ENCODE measurements at places on chromosomes 4 and X.
A peak's percentile ranks its signal among the peaks of the same experiment; 100 is the strongest.

DNA sequence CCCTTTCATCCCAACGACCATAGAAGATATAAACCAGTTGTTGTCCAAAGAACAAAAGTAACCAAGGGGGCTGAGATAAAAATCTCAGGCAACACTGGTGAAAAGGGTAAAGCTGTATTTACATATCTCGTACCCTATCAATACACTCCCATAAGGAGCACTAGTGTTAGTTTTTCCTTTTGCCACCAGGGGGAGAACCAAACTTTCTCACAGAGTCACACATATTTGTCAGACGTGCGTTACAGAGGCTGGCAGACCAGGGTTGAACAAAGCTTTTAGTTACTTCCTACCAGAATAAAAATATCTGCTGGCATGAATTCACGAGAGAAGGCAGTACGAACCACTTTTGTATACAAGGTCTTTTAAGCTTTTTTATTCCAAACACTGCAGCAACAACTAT is 88.3 kb downstream of the AMELX start:
- no peak for DNase-seq

DNA sequence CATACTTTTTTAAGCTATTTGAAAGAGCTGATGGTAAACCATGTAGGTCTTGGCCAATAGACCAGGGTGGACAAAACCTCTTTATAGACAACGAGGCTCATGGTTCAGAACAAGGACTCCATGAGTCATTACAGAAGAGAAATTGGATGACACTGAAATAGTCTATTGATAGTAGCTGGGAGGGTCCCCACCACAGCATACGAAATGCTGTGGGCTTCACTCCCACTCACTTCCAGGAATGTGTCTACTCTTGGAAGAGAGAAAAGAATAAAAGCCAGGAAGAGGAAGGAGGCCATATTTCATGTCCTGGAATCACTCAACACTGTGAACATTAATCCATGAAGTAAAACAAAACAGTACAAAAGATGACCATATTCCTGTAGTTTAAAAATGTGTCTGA is 82.3 kb upstream of the MXRA5 start:
- no peak for DNase-seq

- DNase-seq, result no peak
Measured at GRCh38 chr4:150656891-150657290, 74.9 kb downstream of the MAB21L2 start.

GRCh38 chrX:140440876-140441275 is 64.0 kb downstream of the SOX3 start:
- DNase-seq, result no peak

DNA sequence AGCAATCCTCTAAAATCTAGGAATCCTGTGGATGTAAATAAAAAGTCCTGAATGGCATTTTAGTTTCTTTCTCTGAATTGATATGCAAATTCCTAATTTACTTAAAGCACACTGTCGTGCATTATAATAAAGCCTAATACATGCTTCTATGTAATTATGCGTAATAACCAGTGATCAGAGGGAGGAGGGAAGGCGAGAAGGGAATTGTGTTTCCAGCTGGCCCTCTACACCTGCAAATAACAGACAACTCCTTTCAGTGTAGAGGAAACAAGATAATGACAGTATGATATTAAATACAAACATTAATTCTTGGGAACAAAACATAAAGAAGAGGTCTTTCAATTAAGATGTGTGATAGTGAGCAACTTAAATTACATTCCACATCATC is 419.6 kb upstream of the LCORL start:
- no peak for DNase-seq

DNA sequence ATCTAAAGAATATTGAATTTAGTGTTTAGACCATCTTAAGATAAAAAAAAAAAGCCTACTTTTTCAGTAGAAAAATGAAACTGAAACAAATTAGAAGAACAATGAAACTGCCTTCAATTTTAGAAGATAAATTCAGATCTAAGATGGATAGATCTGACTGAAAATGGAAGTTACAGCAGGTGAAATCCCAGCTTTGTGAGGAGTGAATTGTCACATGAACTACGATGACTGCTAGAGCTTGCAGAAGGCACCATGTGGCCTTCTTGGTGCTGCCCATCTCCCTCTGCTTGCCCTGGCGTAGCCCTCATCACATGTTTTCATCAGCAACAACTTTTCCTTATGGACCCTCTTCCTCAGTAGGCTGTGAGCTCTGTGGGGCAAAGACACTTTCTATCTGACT is 51.4 kb upstream of the EMCN start:
- DNase-seq, result no peak

GRCh38 chr4:85688055-85688740 is 213.2 kb downstream of the ARHGAP24 start:
- no peak for DNase-seq

GRCh38 chr4:56653461-56654237 is 27.4 kb downstream of the HOPX start:
- DNase-seq, result no peak

DNA sequence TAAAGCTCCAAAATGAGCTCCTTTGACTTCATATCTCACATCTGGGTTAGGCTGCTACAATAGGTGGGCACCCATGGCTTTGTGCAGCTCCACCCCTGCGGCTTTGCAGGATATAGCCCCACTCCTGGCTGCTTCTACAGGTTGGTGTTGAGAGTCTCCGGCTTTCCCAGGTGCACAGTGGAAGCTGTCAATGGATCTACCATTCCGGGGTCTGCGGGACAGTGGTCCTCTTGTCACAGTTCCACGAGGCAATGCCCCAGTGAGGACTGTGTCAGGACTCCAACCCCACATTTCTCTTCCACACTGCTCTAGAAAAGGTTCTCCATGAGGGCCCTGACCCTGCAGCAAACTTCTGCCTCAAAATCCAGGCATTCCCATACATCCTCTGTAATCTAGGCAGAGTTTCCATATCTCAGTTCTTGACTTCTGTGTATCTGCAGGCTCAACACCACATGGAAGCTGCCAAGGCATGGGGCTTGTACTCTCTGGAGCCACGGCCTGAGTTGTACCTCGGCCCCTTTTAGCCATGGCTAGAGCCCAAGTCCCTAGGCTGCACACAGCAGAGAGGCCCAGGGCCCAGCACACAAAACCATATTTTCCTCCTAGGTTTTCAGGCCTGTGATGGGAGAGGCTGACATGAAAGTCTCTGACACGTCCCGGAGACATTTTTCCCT is 342.8 kb downstream of the FAM47B start:
- no peak for DNase-seq

GRCh38 chr4:18611026-18611425 is 589.5 kb upstream of the LCORL start:
- no peak for DNase-seq

GRCh38 chrX:16042980-16043379 is 80.4 kb upstream of the GRPR start:
- DNase-seq, result no peak

- no peak for DNase-seq
Measured at GRCh38 chrX:151870602-151871001, 42.1 kb upstream of the MAGEA4 start.

GRCh38 chr4:101208171-101208570 is 139.2 kb downstream of the PPP3CA start:
- DNase-seq, result no peak

DNA sequence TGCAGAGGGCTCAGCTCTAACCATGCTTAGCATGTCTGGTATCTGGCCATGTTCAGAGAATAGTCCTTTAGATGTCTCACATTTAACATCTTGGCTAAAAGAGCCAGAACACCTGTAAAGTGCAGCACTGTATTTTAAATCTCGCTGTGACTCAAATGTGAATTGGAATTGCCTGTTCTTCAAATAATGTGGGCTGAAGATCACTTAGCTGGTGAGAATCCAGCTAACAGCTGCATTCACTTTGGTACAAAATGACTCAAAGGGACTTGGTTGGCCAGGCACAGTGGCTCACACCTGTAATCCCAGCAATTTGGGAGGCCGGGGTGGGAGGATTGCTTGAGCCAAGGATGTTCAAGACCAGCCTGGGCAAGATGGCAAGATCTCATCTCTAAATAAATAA is 63.5 kb upstream of the PLAC8 start:
- no peak for DNase-seq

DNA sequence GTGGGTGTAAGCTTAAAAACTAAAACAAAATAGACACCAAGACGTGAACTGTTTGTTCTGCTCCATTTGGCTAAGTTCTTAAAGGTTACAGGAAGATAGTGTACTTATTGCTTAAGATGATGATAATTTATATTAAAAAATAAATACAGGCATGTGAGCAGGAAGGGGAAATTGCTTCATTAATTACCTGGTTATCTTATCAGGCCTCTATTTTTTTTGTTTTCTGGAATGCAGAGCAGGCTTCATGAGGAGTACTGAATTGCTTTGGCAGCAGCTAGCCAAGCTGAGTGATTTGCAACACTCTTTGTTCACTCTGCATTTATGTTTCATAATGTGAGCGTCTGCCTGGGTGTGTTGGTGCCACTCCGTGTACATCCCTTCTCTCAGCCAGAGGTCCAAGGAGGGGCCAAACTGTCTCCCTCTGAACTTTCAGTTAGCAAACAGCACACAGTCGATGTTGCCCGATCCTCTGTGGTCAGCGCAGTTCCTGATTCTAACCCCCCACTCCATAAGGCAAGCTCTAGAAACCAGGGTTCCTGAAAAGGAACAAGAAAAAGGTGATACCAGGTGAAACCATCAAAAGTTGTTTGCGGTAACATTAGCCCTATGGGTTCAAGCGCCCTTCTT is 348.2 kb downstream of the SPRY1 start:
- DNase-seq, result no peak

DNA sequence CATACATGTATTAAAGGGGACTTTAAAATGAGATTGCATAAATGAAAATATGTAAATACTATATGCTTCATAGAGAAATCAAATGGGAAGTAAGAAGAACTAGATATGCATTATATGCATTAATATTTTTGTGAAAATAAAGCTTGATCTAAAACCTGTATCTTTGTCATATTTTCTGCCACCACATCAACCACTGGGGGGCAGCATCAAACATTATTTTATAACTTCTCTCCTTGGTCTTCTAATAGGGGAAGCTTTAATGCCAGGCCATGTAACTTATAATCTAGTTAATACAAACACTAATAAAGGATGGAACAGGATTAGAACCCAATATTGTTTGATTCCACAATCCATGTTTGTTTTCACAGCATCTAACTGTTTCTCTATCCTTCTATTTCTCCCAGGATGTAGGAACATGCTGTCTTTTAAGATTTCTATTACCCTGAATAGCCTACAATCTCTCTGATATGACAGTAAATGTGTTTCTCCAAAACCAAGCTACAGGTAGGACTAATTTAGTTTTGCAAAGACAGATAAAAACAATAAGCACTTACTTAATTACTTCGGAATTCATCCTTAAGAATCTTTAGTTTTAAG is 10.0 kb downstream of the QRFPR start:
- DNase-seq, result no peak

GRCh38 chr4:108172753-108173598 is 4.2 kb upstream of the LEF1 start:
- DNase-seq, result peak; percentile 7

DNA sequence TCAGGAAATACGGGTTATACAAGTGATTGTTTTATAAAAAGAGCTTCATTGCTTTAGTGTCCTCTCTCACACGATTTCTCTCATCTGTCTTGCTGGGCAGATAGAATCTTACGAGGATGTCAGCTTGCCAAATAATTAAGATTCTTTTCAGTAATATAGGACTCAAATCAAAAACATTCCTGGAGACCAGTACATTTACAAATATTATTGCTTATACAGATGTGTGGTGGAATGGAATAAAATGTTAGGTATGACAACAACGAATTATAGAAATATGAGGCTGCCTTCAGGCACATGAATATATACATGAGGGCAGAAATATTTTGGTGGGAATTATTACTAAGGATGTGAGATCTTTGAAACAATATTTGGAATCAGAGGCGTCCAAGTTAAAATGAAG is 88.9 kb downstream of the GC start:
- no peak for DNase-seq

GRCh38 chr4:26273616-26273980 is 47.2 kb upstream of the RBPJ start:
- DNase-seq, result no peak

DNA sequence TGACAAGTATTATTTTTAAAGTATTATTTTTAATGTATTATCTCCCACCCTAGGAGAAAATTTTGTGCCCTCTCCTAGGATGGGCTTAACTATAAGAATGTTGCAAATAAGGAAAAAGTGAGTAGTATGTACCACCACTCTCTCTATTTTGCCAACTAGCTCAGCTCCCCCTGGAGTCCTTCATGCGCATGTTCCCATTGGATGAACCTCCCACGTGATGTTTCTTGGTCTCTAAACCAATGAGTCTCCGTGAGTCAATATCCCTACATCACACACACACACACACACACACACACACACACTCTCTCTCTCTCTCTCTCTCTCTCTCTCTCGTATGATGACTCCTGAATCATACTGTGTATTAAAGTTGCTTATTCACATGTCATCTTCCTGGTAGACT is 129.7 kb upstream of the ZFP42 start:
- no peak for DNase-seq

DNA sequence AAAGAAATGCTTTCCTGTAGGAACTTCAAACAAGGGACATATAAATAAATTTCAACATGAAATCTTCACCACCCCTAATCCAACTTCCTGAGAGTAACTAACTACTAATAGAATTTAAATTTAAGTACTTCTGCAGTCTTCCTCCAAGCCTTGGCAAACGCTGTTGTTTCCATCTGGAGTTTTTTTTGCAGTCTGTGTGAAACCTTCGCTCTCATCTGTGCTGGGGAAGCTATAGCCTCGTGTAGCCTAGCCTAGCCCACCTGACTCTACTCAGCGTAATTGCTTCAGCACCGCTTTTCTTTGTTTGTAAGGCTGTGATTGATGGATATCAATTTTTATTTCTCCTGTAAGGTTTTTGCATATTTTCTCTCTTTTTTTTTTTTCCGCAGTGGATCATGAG is 30.9 kb downstream of the STOX2 start:
- no peak for DNase-seq

DNA sequence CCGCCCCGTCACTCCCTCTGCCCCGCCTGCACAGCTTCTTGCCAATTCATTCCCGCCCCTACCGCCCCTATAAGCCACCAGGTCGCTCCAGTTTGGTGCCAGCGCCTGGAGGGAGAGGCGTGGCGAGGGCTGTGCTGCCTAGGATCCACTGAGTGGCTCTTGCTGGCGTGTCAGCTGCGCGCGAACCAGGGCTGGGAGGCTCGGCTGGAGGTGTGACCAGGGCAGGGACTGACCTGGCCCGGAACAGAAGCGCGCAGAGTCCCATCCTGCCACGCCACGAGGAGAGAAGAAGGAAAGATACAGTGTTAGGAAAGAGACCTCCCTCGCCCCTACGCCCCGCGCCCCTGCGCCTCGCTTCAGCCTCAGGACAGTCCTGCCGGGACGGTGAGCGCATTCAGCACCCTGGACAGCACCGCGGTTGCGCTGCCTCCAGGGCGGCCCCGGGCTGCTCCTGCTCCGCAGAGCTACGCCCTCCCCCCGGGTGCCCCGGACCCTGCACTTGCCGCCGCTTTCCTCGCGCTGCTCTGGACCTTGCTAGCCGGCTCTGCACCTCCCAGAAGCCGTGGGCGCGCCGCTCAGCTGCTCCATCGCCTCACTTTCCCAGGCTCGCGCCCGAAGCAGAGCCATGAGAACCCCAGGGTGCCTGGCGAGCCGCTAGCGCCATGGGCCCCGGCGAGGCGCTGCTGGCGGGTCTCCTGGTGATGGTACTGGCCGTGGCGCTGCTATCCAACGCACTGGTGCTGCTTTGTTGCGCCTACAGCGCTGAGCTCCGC is at the start of gene GPR78:
Gene GPR78, plus strand, starts transcription at position 72 of the 773 bp plus-strand sequence. Its CDS starts 591 bp downstream, at position 663.
- no peak for DNase-seq
